ENCODE measurements at places on chromosomes 5 and 9. TPM values are rescaled to one million over a fixed set of nuclear protein-coding genes. Genes with fewer than 3 reads are reported as not detected.

DNA sequence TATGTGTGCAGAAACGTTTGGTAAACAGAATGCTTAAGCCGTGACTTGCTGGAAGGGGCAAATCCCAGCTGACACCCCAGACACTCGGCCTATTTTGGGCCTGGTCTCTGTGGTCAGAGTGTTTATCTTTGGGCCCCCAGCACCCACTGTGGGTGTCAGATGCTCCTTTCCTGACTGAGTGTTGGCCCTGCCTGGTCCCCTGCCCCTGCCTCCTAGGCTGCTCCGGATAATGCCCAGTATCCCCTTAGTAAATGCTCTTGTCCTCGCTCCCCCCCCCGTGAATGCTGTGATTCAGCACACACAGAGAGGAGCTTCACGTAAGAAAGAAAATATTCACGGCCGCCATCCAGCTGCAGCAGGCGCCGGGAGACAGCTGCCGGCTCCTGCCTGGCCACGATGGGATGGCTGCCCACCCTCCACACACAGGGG is 11.3 kb upstream of the ANGPTL2 start:
- DNase-seq = no peak

DNA sequence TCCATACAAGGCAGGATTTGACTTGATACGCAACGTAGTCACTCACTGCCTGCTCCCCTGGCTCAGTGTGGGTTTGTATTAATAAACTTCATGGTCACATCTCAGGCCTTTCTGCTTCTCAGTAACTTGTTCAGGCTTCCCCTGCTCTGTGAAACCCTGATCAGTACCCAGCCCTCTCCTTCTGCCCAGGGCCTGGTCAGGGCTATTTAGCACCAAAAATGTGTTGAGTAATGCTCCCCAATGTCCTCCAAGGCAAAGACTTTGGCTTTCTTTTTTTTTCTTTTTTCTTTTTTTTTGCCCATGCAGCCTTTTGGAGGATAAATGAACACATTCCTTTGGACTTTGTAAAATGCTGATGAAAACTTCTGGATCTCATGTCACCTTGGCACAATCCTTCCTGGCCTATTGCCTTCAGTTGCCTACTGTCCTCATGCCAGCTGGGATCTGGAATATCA is 399.2 kb upstream of the KLF4 start:
- DNase-seq = no peak

DNA sequence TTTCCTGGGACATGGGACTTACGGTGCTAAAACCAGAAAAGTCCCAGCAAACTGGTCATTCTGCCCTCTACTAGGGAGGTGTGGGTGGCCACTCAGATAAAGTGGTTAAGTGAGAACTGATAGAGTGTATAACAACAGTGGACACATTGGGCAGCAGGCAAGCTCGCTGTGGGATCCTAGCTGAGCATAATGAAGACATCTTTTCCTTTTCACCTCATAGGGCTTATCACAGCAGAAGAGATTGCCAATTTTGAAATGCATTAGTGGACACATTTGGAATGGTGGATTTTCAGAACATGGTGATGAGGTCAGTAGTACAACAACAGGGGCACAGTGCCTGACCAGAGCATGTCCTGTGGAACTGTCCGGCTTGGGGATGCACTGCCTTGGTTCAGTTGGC is 477.1 kb upstream of the KIF2A start:
- no peak for DNase-seq

STX17 gene
- 22.9 TPM for total RNA-seq

DNA sequence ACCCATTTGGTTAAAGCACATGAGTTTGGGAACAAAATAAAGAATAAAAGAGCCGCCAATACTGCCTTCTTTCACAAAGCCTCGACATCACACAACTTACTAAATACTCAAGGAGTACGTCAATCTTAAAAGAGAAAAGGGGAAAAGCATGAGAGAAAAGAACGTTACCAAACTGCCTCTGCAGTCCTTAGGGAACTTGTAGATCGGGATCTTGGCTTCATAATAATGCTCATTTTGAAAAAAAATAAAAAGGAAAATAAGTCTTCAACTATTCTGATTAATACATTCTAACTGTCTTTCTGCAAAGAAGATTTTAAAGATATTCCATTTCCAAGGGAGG is 618.4 kb downstream of the PDE4D start:
- no peak for DNase-seq

DNA sequence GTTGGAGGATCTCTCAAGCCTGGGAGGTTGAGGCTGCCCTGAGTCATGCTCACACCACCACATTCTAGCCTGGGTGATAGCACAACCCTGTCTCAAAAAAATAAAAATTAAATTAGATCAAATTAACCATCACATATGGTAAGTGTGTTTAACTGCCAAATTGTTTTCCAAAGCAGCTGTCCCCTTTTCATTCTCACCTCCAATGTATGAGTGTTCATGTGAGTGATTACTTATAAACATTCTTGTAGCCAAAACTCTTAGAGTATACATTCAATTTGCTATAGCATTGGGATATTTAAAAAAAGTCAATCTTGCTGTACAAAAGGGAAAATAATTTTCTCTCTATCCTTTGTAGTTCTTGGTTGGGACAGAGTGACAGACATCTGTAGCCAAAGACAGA is 53.4 kb upstream of the SNAPC3 start:
- no peak for DNase-seq

- no peak for DNase-seq
These were observed 70.2 kb upstream of the IL6ST start for GRCh38 chr5:56064984-56065383.

DNA sequence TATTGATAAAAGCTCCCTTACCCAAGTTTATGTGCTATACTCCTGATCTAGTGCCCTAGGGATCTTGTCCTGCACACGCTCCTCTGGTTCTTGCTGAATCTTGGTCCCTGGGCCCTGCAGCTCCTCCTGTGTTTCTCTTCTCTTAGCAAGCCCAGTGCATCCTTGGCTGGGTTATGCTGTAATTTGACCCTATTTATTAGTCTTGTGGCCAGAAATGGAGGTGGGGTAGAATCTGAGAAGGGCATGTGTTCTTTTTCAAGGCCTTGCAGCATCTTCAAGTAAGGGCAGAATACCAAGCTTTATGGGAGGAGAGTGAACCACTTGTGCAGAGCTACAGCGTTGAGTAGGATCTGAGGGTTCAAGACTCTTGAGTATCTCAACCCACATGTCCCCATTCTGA is 366.8 kb downstream of the FAM170A start:
- no peak for DNase-seq

DNA sequence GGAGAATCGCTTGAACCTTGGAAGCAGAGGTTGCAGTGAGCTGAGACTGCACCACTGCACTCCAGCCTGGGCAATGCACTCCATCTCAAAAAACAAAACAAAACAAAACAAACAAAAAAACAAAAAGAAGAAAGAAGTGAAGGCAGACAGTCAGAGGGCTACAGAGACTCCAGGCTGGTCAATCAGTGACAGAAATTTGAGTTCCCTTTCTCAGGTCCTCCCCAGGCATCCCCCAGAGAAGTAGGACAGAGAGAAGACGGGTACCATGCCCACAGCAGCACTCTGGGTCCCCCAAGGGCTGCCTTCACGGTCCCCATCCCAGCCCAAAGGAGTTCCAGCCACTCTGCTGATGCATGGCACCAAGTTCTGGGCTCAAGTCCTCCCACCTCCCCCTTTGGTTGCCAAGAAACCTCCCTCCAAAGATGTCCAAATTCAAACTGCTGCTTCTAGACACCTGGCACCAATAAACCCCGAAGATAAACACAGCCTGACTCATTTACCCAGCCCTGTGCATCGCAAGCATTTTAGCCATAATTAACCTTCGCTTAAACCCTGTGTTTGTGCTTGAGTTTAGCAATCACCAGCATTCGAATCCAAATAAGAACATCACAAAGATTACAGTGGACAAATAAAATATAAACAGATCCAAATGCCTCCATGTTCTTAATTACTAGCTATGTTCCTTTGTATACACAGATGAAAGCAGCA is 24.0 kb downstream of the SEMA4D start:
- no peak for DNase-seq
